ENCODE measurements at places on chromosomes 12 and 14.

- DNase-seq = no peak
These were observed 751 bp downstream of the GDF11 start for GRCh38 chr12:55743406-55744339.

- no peak for DNase-seq
These were observed 54.4 kb upstream of the RFLNA start for GRCh38 chr12:124240493-124240892.

- DNase-seq = no peak
These were observed 944 bp upstream of the DHRS7 start for GRCh38 chr14:60166142-60166541.

DNA sequence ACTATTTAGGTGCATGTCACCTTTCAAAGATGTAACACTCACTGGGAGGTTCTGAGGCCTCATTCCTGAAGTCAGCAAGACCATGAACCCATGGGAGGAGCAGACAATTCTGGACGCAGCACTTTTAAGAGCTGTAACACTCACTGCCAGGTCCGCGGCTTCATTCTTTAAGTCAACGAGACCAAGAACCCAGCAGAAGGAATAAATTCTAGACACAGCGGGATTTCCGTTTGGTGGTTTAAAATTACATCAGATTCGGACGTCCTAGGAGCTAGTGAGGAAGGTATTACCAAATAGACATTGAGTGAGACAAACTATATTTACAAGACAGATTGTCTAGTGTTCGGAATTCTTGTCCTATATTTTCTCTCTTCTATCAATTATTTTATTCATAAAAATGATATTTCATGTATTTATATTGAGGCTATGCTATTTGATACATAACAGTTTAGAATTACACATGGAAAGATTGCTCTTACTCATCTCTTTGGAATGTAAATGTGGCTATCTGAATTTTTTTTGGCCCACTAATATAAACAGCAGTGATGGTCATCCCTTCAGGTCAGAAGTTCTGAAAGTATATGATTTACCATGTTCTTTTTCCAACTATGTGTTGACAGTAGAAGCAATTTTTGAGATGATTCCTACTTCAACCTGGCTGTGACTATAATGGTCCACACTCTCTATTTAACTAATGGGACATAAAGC lies 1973.0 kb upstream of the FLRT2 start:
- DNase-seq = no peak

DNA sequence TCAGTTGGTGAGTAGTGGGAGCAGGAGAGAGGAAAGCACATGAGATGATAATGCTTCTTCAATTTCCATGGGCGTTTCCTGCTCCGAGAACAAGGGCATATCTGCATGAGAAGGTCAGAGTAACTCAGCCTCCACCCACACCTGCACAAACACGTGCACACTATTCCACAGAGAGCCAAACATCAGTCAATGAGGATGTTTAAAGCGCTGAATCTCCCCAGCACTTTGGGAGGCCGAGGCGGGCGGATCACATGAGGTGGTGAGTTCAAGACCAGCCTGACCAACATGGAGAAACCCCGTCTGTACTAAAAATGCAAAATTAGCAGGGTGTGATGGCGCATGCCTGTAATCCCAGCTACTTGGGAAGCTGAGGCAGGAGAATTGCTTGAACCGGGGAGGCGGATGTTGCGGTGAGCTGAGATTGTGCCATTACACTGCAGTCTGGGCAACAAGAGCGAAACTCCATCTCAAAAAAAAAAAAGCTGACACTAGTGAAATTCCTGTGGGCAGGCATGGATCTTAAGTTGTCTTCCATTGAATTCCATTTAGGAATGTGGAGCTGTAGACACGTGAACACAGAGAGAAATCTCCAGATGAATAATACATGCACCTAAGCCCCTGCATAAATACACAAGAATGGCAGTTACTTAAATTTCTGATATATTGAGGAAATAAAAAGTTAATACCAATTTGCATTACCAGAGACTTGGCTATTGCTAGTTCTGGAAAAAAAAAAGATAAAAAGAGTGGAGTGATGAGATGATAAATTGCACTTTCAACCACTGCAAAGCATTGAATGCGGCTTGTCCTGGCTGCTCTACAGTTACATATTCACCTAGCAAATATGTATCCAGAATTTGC lies 1097.4 kb upstream of the TMEM132C start:
- no peak for DNase-seq

DNA sequence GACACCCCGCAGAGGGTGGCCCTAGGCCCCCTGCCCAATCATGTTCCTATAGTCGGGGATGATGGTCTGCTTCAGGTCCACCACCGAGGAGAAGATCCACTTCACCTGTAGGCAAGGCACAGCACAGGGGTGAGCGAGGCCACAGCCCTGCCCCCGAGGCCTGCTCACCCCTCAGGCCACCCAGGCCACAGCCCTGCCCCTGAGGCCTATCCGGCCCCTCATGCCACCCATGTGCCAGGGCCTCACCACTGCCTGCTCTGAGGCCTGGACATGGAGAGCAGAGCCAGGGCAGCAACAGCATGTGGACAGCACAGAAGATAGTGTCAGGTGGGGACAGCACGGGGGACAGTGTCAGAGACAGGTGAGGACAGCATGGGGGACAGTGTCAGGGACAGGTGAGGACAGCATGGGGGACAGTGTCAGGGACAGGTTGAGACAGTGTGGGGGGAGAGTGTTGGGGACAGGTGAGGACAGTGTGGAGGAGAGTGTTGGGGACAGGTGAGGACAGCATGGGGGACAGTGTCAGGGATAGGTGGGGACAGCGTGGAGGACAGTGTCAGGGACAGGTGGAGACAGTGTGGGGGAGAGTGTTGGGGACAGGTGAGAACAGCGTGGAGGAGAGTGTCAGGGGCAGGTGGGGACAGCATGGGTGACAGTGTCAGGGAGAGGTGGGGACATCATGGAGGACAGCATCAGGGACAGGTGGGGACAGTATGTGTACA lies 239.7 kb downstream of the TMEM121 start:
- DNase-seq = no peak

DNA sequence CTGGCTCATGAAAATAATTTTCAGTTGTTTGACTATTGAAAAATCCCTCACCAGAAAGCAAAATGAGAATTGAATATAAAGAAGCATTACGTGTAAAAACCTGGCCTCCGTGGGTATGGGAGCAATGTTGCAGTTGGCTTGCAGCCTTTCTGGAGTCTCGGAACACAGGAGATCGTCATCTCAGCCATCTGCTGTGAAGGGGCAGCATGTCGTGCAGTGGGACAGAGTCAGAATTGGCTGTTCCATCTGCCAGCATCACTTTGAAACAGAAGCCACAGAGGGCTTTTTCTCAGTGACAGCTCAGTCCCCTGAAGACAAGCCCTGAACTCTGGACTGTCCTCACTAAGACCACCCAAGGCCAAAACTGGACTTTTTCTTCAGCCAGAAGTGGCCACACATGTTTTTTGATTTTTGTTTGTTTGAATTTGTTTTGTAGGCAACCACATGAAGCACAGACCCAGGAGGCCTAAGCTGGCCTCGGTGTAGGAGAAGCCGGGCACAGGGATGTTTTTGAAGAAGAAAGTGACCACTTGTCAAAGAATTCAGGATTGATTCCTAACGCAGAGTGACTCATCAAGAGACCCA lies 170.8 kb upstream of the DYRK2 start:
- no peak for DNase-seq

GRCh38 chr12:7073946-7074345 lies 13.4 kb downstream of the C1S start:
- no peak for DNase-seq

DNA sequence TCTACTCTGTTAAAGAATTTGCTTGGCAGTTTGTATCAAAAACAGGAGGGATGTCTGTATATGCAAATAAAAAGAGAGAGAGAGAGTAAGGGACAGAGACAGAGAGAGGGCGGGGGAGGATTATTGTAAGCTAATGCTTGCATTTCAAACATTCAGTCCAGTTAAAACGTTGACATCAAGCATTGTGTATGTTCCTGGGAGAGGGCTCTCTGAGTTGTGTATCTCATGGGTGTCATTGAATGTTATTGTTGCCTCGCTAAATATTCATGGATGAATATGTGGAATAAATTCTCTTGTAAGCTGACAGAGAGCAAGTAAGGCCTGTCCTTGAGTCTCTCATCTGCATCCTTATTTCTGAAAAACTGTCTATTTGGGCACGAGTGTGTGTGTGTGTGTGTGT lies 78.8 kb upstream of the VRK1 start:
- no peak for DNase-seq

- DNase-seq = no peak
These were observed at the start of gene CKB for GRCh38 chr14:103522649-103523574. TSS of gene CKB (minus strand) at chr14:103522830. CDS start at chr14:103522493, 337 bp downstream.

- DNase-seq = no peak
These were observed 31.9 kb downstream of the FBXO34 start for GRCh38 chr14:55303125-55303499.

DNA sequence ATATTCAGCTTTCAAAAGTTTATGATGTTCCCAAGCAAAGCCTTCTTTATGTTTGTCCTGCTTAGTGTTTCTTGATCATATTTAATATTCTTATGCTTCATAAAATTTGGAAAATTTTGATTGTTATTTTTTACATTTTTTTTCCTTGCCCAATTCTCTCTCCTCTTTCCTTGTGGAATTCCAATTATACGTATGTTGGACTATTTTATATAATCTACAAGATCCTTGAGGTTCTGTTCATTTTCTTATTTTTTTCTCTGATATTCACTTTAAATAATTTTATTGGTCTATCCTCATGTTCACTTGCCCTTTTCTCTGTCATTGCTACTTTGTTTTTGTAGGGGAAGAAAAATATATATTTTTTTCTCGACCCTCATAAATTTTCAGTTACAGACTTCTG lies 167.7 kb downstream of the DYRK2 start:
- no peak for DNase-seq

GRCh38 chr14:75370416-75371205 lies 57.2 kb upstream of the JDP2 start:
- no peak for DNase-seq

GRCh38 chr14:51677738-51678137 lies 26.0 kb downstream of the FRMD6 start:
- DNase-seq = no peak

DNA sequence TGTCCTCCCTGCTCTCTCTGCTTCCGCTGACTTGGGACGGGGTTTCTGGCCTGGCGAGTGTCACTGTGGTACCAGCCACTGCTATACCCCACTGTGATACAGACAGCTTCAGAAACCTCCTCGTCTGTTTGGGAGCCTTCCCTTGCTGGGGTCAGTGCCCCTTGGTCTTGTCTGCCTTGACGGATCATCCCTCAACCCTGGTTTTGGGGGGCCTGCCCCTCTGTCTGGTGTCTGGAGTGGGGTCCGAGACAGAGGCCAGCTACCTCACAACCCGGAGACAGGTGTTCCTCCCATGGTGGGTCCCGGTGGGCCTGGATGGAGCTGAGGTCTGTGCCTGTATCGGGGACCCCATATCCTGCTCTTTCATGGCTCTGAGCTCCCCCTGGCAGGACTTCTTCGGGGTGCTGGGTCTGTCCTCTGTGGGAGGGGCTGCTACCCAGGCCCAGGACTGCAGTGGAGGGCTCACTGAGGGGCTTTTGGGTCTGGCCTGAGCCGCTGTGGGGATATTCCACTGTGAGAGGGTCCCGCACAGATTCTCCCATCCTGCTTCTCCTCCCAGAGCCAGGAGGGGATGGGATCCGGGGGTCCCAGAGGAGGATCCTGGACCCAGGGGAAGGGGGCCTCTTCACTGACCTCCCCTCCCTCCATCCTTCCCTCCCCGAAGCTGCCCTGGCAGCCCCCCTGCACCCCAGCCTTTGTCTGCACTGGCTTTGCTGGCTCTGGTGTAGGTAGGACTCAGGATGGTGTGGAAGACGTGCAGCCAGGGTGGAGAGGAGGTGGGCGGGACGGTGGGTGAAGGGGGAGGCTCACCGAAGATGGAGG lies 365.5 kb downstream of the TMEM121 start:
- no peak for DNase-seq

DNA sequence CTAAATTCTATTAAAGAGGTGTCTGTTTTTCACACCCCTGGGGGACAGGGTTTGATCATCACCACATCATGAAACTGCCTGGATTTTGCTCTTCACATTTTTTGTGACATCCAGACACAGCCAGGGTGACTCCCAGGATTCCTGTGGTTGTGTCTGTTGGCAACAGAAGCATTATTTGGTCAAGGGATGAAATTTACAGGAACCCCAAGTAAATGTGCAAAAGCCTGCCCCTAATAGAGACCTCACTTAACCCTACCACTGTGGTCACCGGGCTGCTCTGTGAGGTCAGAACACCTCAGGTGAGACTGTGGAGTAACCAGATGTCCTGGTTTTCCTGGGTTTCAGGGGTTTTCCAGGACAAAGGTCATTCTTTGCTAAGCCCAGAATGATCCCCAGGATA lies 103.8 kb downstream of the DAD1 start:
- DNase-seq = no peak

DNA sequence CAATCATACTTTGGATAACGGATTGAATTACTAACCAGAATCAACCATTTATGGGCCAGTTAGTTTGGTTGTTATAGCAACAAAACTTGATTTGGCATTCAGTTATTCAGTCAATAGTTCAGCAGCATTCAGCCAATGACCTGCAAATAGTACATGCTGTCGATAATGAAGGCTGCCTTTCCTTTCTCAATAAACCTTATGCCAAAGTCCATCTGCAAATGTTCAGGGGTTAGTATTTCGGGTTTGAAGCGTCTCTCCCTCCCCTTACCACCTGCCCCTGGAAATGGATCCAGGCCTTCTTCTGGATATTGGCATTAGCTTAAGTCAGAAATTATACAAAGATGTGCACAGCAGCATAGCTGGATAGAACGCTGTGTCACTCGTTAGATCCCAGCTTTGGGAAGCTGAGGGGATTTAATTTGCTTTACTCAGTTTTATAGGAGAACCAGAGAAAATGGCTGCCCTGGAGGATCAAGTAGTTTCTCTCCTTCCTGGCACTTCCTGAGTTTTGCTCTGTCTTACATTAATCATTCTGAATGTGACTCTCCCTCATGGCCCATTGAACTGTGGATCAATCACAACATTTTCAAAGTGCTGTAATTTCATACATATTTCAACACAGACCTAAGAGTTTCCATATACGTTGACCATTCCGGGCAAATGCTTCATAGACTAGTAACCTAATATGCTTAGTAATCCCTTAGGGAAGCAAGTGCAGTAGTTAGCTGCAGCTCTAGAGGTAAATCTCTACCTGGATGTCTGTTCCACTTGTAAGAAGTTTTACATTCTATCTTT lies 46.7 kb upstream of the PTPRR start:
- no peak for DNase-seq

GRCh38 chr12:29245246-29245645 lies 96.2 kb downstream of the FAR2 start:
- no peak for DNase-seq

DNA sequence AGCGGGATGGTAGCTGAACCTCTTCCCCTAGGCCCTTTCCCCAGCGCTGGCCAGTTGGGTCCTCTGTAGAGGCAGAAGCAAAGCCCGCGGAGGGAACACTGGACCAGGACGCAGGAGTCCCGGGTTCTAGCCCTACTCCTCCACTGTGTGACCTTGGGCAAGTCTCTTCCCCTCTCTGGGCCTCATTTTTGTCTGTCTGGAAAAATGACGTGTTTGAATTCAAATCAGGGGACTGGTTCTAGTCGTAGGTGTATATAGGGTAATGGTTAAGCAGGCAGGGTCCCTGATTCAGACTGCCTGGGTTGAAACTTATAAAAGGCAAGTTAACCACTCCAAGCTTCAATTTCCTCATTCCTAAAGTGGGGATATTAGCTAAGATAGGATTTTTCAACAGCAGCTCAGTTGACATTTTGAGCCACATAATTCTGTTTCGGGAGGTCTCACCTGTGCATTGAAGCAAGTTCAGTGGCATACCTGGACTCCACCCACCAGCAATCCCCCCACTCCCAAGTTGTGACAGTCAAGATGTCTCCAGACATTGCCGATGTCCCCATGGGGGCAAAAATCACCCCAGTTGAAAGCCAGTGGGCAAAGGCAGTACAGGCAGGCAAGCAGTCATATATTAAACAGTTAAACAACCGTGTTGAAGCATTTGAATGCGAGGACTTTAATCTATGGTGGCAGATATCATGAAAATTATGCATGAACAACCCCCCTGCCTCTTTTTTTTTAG lies 899 bp downstream of the TPCN1 start:
- DNase-seq = no peak
